Transverse colon (tissue), 4 donors: ENCODE measurements at places on chromosomes 3 and 15.
A peak's percentile ranks its signal among the peaks of the same experiment; 100 is the strongest.

- DNase-seq: peak; percentile 81
Observed at GRCh38 chr3:39150803-39151631, 2.4 kb downstream of the CSRNP1 start.

- no peak for DNase-seq
Observed at GRCh38 chr3:10505050-10505790, at the start of gene ATP2B2. Gene ATP2B2, minus strand, starts transcription at chr3:10505586. Its CDS starts 56,043 bp downstream, at chr3:10449543.

GRCh38 chr3:57409471-57409870 is 117.0 kb upstream of the ASB14 start:
- no peak for DNase-seq

DNA sequence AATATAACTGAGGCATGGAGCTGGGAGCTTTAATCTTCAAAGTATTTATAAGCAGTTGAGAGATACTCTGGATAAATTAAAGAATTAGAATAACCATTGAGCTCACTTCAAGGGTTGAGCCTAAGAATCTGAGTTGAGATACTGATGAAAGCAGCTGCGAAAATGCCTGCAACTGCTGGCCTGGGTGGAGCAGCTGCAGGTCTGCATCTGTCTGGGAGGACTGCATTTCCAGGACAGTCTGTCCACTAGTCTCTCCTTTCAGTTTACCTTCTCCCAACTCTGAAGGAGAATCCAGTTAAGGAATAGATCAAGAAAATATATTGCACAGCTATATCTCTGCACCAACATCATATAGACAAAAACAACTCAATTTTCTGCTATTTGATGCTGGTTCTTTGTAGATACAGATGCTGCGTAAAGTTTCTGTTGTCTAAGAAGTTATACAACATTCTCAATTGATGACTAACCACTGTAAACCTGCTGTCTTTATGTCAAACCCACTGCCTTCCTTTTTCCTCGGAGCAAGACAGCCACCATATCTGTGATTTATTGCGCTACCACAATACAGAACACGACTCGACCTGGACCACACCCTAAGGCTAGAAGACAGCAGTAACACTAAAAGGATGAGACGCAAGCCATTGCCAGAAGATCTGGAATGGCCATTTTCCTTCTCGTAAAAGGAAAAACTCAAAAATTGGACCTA is 245.1 kb downstream of the MAGI1 start:
- DNase-seq: no peak

- DNase-seq: no peak
Observed at GRCh38 chr15:60026555-60026954, 22.4 kb downstream of the FOXB1 start.
